Fibroblast of pulmonary artery (primary cell): ENCODE measurements at places on chromosomes 13 and 19.

DNA sequence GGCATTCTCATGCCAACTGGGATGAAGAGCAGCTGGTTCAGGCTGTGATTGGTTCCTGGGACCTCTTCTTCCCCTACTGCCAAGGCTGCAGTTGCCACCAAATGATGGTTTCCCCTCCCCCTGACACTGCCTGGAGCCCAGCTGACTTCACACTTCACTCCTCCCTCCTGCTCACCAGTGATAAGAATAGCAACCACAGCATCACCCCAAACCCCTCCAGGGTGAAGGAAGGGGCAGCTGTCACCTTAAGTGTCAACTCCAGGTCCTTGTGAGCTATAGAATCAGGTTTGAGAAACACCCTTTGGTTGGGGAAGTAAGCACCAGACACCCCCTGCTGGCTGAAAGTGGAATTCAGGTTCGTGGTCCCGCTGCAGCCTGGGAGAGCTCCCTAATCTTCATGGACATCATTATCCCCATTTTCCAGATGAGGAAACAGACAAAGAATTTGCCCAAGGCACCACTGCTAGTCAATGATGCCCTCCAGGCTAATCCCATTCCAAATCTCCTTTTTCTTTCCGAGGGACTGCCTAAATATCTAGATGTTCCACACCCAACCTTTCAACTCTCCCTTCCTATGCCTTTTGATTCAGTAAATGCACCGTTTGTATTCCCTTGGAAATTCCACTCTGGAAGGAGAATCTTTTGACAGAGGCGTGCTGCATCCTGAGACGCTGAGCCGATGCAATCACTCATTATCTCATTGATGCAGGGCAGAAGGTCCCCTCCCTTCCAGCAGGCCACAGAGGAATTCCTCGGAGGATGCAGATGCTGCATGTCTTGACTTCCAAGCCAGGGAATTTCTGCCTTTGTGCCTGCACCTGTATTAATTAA is 50.6 kb upstream of the UQCRFS1 start:
- peak; percentile 47 for DNase-seq

GRCh38 chr19:33902802-33903488 is 106.3 kb downstream of the KCTD15 start:
- DNase-seq, result no peak

DNA sequence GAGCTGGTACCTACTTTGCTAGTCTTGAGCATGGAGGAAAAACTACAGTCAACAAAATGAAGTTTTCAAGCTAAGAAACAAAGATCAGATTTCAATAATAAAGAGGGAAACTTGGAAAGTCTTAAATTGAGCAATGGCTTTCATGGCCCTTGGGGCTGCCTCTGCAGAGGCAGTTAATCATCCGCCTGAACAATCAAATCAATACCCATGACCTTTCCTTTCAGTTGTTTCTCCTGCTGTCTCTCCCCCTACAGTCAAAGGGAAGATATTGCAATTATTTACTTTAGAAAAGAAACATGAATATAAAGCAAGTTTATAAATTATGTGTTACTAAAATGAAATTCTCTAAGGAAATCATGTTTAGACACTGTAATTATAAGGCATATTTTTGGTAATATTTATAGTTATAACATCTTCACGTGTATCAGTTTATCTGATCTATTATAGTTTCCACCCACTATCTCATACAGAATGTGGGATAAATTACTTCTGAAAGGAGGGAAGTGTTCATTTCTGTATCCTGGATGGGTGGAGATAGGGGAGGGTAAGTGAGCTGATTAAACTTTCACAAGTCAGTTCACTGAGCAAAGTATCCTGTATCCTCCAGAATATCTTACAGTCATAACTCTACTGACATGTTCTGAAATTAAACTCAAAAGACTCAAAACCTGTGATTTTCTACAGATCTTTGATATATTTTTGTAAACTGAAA is 72.4 kb upstream of the TSC22D1 start:
- DNase-seq, result peak; percentile 31

GRCh38 chr13:21079221-21079620 is 17.8 kb upstream of the LATS2 start:
- no peak for DNase-seq

DNA sequence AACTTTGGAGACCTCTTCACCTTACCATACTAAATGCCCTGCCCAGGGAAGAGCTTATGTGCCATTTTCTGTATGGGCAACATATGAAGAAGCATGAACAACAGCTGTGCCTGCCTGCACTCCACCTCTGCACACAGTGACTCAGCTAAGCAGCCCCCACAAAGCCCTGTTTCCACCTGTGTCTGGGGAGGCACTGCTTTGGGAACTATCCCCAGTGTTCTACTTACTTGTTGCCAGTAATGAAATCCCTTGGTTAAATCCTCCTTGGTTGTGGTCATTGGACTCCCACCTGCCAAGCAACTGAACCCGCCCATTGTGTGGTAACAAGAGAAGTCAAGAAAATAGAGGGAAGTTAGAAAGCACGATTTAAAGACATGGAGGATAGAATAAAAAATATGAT is 84.6 kb downstream of the NALCN start:
- DNase-seq, result no peak

GRCh38 chr13:30346789-30347167 is 39.4 kb upstream of the KATNAL1 start:
- no peak for DNase-seq

GRCh38 chr19:13764821-13765394 is 586 bp downstream of the MRI1 start:
- peak; percentile 16 for DNase-seq

- DNase-seq, result no peak
These were observed 148.4 kb downstream of the KLF12 start for GRCh38 chr13:73985783-73986182.

DNA sequence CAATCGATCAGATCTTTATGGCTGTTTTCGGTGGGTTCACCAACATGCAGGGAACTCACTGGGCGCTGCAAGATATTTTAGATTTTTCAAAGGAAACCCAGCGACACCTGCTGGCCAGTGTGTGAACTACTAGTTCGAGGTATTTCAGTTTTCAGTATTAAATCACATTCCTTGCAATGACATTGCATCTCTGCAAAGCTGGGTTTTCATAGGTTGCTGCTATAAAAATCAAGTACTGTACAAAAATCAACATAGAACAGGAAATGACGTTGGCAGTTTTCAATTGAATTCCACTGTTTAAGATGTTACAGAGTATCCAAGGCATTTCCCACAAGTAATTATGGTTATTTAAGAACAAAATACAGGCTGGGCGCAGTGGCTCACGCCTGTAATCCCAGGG is 17.6 kb downstream of the LIG1 start:
- DNase-seq, result peak; percentile 73

GRCh38 chr19:41994994-41995958 is 1.2 kb upstream of the ATP1A3 start:
- DNase-seq, result no peak

DNA sequence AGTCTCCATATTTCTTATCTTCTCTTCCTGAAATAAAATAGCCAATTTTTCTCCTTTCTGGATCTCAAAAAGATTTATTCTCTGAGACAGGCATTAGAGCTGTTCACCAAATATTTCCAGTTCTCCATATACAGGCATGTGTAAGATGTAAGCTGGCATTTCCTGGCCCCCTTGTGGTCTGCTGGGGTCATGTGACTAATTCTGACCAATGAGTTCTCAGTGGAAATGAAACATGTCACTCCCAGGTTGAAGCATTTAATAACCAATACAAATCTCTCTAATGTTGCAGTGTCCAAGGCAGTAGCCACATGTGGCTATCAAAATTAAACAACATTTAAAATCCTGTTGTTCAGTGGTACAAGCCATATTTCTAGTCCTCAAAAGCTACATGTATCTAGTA is 14.8 kb upstream of the CACNA1A start:
- DNase-seq, result no peak

- DNase-seq, result peak; percentile 54
These were observed 881.9 kb downstream of the SLITRK6 start for GRCh38 chr13:84917252-84917878.

DNA sequence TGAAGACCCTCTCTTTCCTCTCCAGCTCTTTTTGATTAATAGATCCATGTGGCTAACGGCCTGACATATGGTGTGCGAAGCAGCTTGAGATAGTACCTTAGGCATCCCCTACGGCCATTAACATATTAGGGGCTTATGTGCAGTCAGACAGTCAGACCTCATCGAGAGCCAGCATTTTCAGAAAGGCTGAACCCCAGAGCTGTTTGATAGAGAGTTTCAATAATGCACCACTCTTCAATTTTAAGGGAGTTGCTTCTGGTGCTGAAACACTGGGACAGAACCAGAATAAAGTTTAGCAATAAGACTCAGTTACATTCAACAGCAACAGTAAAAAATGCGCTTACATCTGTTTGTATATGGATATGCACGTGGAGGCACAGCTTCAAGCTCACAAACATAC is 10.8 kb downstream of the POU4F1 start:
- DNase-seq, result no peak

DNA sequence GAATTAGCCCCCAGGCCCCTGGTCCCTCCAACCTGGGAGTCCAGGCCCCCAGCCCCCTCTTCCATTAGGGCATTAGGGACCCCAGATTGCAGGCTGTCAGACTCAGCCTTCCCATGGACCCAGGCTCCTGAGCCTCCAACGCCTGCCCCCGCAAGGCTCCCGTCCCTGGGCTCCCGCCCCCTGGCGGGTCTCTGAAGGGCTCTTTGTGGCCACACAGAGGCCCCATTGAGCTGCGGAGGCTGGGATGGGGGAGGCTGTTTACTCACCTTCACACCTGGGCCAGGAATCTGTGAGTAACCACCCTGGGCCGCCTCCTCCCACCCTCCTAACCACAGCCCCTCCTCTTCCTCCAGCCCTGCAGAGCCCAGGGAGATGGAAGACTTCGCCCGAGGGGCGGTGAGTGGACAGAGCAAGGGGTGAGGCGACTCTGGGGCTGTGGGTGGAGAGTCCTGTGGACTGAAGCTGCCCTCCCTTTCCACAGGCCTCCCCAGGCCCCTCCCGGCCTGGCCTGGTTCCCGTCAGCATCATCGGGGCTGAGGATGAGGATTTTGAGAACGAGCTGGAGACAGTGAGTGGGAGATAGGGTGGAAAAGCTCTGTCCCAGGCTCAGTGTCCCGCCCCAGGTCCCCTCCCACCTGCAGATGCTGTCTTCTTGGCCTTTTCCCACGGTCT is 4.9 kb downstream of the ARHGEF1 start:
- DNase-seq, result peak; percentile 29

DNA sequence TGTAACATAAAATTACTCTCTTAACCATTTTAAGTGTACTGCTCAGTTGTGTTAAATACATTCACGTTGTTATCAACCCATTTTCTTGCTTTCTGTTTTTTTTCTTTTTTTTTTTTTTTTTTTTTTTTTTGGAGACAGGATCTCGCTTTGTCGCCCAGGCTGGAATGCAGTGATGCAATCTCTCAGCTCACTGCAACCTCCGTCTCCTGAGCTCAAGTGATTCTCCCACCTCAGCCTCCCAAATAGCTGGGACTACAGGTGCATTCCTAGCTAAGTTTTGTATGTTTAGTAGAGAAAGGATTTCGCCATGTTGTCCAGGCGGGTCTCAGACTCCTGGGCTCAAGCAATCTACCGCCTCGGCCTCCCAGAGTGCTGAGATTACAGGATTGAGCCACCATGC is 42.5 kb upstream of the C13orf42 start:
- peak; percentile 9 for DNase-seq

GRCh38 chr19:6851359-6851758 is 36.0 kb upstream of the ADGRE1 start:
- DNase-seq, result no peak

- peak; percentile 86 for DNase-seq
These were observed 182.0 kb upstream of the SERP2 start for GRCh38 chr13:44191504-44192171.

DNA sequence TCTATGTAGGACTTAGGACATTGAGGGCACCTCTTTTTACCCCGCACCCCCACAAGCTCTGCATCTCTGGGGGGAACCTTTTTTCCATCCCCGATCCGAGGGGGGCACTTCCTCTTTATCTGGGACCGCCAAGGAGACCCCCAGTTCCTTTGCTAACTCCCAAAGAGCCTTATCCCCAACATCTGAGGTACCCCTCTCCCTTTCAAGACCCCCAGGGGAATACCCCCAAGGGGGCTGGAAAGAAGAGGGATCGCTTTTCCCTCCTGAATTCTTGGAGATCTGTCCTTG is 1.1 kb downstream of the TNFSF9 start:
- no peak for DNase-seq

- DNase-seq, result no peak
These were observed at the start of gene LAIR2 for GRCh38 chr19:54502518-54503048. Gene LAIR2, plus strand, starts transcription at chr19:54502831. Its CDS starts 88 bp downstream, at chr19:54502919.

DNA sequence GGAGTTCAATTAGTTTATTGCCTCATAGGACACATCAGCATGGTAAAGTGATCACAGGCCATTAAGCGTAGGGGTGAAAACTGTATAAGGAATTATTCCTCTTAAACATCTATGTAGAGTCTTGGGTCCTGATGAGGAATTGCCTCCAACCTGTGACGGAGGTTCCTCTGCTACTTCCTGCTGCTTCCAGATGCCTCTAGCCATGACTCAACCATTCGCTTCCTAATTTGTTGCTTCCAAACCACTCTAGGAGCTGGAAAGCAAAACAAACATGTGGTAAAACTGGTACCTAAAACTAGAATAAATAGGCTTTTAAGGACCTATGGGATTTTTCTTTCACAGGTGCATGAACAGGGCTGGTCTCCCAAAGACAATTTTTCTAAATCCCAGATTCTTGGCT is 253.8 kb downstream of the KLF12 start:
- peak; percentile 22 for DNase-seq

DNA sequence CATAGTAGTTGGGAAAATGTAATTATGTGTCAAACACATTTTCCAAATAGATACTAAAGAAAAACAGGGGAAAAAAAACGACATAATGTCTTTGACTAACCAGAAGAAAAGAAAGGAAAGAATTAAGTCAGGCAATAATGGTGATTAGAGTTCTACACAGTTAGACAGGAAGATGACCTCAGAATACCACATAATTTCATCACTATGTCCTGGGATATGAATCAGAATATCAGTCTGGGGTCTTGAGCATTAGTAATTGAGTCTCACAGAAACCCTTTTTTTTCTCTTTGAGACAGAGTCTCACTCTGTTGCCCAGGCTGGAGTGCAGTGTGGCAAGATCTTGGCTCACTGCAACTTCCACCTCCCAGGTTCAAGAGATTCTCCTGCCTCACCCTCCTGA is 503.4 kb downstream of the SLITRK1 start:
- DNase-seq, result peak; percentile 31
